ENCODE measurements at places on chromosomes 7 and 10.

DNA sequence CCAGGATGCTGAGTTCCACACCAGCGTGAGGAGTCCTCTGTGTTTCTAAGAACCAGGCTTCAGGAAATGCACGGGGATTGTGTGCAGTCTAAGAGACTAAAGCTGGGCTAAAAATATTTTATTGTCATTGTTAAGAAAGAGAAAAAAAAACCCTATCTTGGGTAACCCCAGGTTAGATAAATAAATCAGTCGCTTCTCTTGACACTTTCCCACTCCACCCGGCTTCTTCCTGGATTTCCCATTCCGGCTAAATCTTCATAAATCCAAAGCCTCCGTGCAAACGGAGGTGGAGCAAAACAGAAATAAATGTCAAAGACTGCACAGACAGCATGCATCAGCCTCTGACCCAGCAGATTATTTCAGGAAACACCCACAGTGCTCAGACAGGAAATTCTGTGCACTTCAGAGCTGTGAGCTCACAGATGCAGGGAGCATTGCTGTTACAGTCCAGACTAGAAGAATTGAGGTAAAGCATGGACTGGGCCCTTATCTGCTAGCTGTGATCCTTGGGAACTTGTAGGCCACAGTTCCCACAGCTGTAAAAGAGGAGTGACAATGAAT lies 44.8 kb upstream of the GRID1 start:
- peak; percentile 47 for DNase-seq

DNA sequence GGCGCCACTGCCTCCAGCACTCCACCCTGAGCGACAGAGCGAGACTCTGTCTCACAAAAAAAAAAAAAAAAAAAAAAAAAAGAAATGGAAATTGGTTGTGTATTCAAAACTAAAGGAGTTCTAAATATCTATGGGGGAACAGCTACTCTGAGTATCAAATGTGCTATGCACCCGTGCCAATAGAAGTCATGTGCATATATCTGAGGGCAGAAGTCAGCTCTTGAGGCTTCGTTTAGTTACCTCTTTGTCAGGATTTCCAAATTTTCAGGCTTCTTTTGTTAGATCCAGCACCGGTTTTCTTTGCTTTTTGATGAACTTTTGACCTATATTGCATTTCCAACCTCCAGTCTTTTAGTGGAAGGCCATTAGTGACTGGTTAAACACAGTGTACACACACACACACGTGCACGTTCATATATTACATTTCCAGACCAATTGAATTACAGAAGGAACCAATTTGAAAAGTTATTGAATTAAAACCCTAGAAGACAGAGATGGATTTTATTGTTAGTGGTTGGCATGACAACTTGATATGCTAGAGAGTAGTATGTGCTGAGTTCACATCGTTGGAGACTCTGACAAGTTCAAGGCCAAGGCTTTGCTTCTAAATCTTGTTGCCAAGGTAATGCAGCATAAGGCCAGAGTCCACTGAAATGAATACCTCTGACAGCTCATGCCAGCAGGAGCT lies 33.1 kb upstream of the ADD3 start:
- no peak for DNase-seq

- DNase-seq: no peak
These were observed 27.6 kb downstream of the PFKFB3 start for GRCh38 chr10:6230315-6230714.

DNA sequence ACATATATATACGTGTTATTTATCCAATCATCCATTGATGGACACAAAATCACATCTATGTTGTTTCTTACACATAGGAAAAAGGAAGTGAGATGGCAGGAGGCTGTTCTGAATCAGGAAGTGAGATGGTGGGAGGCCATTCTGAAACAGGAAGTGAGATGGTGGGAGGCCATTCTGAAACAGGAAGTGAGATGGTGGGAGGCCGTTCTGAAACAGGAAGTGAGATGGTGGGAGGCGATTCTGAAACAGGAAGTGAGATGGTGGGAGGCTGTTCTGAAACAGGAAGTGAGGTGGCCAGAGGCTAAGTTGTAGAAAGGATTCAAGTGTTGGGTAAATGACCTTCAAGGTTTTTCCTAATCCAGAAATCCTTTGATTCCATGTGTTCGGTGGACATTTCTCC lies 921.5 kb downstream of the TYW1 start:
- no peak for DNase-seq

DNA sequence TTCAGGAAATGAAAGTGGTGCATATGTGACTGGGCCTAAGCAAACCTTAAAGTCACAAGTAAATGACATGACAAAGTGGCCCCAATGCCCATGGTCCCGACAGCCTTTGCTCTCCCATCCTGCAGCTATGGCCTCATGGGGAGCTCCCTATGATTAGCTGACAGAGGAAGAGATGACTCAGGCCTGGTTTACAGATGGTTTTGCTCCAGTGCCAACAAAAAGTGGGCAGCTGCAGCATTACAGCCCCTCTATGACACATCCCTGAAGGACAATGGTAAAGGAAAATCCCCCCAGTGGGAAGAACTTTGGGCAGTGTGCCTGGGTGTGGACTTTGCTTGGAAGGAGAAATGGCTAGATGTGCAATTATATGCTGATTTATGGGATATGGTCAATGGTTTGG lies 105.1 kb upstream of the ADCY1 start:
- DNase-seq: no peak

DNA sequence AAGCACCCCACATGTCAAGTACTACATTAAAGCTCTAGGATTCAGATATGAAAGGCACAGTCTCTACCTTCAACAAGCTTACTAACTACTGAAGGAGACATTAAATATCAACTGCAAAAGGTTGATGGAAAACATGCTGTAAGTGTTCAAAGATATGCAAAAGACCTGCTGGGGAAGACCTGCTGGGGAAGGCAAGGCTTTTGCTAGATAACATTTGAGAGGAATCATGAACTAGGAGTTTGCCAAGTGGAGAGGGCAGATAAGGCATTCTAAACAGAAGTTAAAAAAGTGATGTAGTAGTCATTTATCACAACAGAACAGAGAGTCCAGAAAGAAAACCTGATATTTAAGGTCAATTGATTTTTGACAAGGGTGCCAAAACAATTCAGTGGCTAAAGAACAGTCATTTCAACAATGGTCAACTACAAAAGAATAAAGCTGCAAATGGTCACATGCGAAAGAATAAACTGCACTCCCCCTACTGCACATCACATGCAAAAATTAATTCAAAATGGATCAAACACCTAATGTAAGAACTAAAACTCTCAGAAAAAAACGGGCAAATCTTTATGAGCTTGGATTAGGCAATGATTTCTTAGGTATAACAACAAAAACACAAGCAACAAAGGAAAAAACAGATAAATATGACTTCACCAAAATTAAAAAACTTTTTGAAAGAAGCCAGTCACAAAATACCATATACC lies 23.0 kb upstream of the MSS51 start:
- DNase-seq: peak; percentile 17

- DNase-seq: peak; percentile 24
These were observed 55.4 kb downstream of the ZRANB1 start for GRCh38 chr10:124997306-124997705.

- DNase-seq: no peak
These were observed 9.7 kb upstream of the ADCY1 start for GRCh38 chr7:45564485-45564884.

DNA sequence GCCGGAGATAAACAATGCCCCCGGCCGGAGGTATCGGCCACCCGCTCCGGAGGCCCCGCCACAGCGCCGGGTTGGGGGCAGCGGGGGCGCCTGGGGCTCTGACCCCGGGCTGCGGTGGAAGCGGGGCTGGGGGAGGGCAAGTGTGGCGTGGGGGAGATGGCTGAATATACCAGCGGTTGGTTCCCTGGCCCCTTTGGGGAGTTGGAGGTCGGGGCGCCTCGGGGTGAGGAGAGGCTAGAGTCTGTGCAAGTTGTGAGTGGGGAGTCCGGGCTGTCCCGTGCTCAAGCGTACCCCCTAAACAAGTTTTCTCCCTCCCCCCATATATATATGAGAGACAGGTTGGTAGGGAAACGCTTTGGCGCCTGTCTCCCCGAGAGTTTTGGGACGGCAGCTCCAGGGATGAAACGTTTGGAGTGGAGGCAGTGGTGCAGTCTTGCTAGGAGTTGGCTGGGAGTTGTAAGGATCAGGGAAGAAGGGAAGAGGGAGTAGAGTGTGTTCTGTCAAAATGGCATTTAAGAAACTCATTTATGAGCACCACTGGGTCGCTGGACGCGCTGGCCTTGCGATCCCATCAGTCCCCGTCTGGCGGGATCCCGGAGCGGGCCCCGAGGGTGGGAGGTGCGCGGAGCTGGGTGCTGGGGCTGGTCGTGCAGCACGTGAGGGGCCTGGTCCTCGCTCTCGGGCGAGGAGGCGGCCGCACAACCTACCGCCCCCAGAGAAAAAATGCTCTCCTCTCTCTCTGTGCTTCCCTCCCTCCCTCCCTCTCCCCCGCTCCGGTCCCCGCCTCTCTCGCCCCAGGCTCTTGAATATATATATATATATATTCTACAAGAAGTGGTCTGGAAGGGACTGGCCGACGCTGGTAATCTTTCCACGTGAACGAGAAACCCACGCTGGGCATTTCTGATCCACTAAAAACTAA lies 1.1 kb downstream of the TET1 start:
- DNase-seq: peak; percentile 49

DNA sequence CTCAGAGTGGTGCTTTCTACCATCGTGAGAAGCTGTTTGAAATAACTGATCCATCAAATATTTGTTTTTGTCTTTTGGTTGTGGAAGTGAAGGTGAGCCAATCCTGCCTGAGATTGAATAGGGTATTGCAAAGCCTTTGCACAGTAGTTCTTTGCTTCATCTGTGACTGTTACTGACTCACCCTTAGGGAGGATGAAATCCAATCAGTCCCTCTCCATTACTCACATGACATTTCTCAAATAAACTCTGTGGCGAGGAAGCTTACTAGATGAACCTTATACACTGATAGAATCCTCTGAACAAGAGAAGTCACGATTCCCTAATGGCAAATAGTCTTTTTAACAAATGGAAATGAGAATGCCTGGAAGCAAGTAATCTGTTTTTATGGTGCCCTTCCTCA lies 31.9 kb downstream of the HEPACAM2 start:
- no peak for DNase-seq

- no peak for DNase-seq
These were observed 137.7 kb downstream of the ETV1 start for GRCh38 chr7:13851736-13852135.

DNA sequence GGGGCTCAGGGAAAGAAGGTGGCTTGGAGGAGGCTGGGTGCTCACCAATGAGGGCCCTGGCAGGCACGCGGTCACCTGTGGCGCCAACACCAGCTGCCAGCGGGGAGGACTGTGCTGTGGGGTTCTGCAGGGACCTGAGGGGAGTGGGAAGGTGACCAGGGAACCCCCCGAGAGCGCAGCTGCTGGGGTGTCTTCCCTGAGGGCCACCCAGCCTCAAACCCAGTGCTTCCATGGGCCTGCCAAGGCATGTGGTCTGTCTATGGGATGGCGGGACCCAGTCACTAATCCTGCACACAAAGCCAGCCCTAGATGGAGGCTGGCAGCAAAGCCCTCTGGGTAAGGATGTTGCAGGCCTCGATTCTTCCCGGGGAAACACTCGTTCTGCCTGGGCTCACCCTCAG lies 117.1 kb downstream of the EBF3 start:
- no peak for DNase-seq

- DNase-seq: no peak
These were observed 154.3 kb upstream of the LAMB4 start for GRCh38 chr7:108284349-108285002.

- no peak for DNase-seq
These were observed 85.3 kb upstream of the PCLO start for GRCh38 chr7:83248000-83248399.

GRCh38 chr10:96136810-96137209 lies 6.7 kb downstream of the ZNF518A start:
- no peak for DNase-seq

- DNase-seq: peak; percentile 47
These were observed 248.8 kb upstream of the PTN start for GRCh38 chr7:137592232-137592896.

- no peak for DNase-seq
These were observed 768 bp downstream of the CHCHD2 start for GRCh38 chr7:56105508-56105907.

- no peak for DNase-seq
These were observed 9.2 kb upstream of the ORAI2 start for GRCh38 chr7:102424129-102424551.

DNA sequence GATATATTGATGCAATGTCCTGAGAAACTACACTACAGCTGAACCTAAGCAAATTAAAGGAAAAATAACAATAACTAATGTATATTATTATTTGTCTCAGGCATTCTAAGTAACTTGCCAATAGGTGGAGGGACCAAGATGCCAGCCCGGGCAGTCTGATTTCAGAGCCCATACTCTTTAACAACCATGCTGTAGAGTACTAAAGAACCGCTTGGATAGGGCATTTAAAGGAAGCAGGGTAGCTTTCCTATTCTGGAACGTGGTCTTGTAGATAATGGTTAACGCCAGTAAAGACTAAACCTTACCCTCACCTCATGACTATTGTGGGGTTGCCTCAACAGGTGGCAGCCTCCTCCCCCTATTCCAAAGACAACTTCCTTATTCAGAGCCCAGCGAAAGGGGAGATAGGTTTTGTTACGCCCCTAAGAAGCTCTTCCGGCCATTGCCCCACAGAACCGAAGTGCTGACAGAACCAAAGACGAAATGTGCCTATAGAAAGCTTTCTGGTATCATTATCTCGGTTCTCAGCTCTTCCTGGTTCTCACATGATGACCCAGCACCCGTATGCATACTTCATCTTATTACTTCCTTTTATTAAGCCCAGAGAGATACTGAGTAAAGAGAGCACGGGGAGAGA lies 707 bp upstream of the C1GALT1 start:
- DNase-seq: peak; percentile 51

DNA sequence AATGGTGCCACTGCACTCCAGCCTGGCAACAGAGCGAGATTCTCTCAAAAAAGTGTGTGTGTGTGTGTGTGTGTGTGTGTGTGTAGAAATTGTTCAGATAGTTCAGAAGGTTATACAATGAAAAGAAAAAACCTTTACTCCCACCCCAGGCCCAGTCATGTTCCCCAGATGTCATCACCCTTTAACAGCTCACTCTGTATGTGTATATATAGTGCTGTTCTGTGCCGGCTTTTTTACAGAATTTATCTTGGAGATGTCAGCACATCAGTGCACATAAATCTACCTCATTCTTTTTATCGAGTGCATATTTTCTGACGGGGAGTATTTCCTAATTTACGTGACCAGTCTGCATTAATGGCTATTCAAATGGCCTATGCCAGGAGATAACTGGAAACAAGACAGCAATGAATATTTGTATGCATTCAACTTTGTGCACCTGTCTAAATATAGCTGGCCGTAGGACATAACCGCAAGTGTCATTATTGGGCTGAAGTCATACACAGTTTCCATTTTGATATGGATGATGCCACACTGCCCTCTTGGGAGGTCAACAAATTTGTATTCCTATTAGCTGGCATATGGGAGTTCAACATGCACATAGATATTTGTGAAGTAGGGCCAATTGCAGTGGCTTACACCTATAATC lies 11.7 kb downstream of the NIPSNAP2 start:
- no peak for DNase-seq

GRCh38 chr7:124101173-124101768 lies 68.4 kb upstream of the TMEM229A start:
- DNase-seq: peak; percentile 21

DNA sequence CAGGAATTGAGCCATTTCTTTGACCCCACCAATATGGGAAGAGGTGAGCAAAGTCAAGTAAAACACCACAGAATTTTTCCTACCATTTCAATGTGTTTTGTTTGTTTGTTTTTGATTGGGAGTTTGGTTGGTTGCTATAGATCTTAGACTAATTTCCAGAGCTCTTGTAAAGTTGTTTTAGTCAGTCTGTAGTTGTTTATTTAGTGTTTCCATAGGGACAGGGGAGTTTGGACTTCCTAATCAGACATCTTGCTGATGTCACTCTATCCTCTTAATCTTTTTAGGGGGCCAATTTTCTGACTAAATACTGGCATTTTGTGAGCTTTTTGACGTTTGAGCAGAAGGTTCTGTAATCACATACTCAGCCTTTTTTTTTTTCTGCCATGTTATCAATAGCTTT lies 266.9 kb downstream of the ABCA13 start:
- no peak for DNase-seq

Measured in GM13976 (cell line).